ENCODE measurements at places on chromosomes 3 and 15. TPM values are rescaled to one million over a fixed set of nuclear protein-coding genes. Genes with fewer than 3 reads are reported as not detected.

The LARP6 gene
- total RNA-seq, result 27.3 TPM

The ZNF621 gene
- 32.0 TPM for total RNA-seq

- no peak for DNase-seq
Observed at GRCh38 chr3:187946163-187946691, 201.0 kb upstream of the BCL6 start.

DNA sequence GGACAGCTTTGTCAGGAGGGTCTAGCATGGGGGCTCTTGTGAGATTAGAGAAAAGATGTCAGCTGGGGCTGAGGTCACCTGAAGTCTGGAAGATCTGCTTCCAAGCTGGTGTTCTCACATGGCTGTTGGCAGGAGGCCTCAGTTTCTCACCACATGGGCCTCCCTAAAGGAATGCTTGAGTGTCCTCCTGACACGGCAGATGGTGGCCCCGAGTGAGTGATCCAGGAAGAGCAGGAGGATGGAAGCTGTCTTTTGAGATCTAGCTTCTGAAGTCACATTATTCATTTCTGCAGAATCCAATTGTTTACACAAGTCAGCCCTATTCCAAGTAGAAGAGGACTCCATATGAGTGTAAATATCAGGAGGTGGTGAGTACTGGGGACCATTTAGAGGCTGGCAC is 344.0 kb upstream of the PROK2 start:
- DNase-seq, result no peak

- DNase-seq, result no peak
Observed at GRCh38 chr3:125032100-125032643, 23.6 kb downstream of the HEG1 start.

GRCh38 chr3:171776839-171777583 is 33.3 kb downstream of the PLD1 start:
- DNase-seq, result no peak

DNA sequence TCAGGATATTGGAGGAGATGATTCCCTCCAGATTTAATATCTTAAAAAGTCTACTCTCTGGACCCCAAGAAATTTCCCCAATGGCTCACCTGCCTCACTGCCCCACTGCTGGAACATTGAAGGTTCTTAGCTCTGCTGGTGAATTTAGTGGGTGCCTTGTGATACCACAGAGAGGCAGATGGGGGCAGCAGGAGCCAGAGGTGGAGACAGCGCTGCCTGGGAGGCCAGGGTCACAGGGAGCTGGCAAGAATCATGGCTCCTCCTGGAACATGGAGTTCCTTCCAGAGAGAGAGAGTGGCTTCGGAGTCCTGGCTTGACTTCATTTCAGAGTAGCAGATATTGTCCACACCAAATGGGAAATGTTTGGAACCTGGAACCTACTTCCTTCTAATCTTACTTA is 263.5 kb upstream of the CFAP20DC start:
- DNase-seq, result no peak

All from mesothelial cell of epicardium (in vitro differentiated cells).